H1 (cell line): ENCODE measurements at places on chromosomes 7 and 10.
A peak's percentile ranks its signal among the peaks of the same experiment; 100 is the strongest.

GRCh38 chr7:54565432-54565831 is 23.3 kb downstream of the VSTM2A start:
- no peak for DNase-seq
- H3K36me3 ChIP-seq, result no peaks in the 10 kb centered on the region
- no peaks in the 10 kb centered on the region for H3K4me1 ChIP-seq
- H3K4me3 ChIP-seq, result no peak overlapping the region

- no peaks in the 10 kb centered on the region for H3K4me1 ChIP-seq
- no peak overlapping the region for H3K27ac ChIP-seq
- no peaks in the 10 kb centered on the region for H3K27me3 ChIP-seq
Observed at GRCh38 chr7:113730309-113730955, 188.4 kb downstream of the PPP1R3A start.

GRCh38 chr7:1662767-1663166 is 7.3 kb upstream of the ELFN1 start:
- peak; percentile 44 for DNase-seq
- H3K4me1 ChIP-seq, result peaks cover 3% of the 10 kb centered on the region; the same call in 1 of the 2 replicates
- H3K36me3 ChIP-seq, result no peaks in the 10 kb centered on the region

DNA sequence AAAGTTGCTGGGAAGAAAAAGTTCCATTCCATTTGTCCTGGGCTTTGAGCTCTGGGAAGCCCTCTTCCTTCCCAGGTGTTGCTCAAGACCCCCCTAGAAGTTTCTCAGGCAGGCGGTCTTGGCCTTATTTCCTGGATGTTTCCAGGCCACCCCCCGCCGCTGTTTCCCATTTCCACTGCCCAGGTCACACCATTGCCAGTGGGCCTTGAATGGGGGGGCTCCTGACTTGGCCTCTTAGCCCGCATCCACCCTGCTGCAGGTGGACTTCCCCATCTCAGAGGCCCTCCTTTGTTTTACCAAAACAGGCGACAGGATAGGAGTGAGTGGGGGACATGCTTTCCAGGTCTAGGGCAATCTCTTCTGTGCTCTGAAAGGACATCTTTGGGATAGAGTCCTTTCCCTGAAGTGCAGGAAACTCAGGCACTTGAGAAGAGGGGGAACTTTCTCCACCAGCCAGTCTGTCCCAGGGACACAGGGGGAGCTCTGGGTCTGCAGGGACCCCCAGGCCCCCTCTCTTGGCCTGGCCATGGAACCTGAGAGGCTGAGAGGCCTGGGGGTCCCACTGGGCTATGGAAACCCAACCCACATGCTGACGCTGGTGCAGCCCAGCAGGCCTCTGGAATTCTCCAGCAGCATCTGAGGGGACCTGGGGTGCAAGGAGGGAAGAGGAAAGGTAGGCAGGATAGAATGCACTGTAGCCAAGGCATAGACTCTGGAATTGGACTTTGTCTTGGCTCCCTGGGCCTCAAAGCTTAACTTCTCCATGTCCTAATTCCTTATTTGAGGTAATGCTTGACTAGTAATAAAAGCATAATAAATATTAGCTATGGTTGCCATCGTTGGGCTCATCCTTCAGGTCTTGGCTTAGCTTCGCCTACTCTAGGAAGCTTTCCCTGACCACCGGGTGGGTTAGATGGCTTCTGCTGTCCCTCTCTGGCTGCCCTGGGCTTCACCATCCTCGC is 17.6 kb downstream of the NEURL1 start:
- DNase-seq, result no peak
- H3K36me3 ChIP-seq, result no peaks in the 10 kb centered on the region
- H3K27ac ChIP-seq, result no peak overlapping the region
- H3K27me3 ChIP-seq, result no peaks in the 10 kb centered on the region
- H3K4me1 ChIP-seq, result no peaks in the 10 kb centered on the region
- H3K4me3 ChIP-seq, result no peak overlapping the region

GRCh38 chr10:89888321-89889070 is 187.1 kb downstream of the KIF20B start:
- no peaks in the 10 kb centered on the region for H3K27me3 ChIP-seq
- H3K4me1 ChIP-seq, result no peaks in the 10 kb centered on the region
- H3K27ac ChIP-seq, result no peak overlapping the region
- no peak overlapping the region for H3K4me3 ChIP-seq
- no peak for DNase-seq
- H3K36me3 ChIP-seq, result no peaks in the 10 kb centered on the region

DNA sequence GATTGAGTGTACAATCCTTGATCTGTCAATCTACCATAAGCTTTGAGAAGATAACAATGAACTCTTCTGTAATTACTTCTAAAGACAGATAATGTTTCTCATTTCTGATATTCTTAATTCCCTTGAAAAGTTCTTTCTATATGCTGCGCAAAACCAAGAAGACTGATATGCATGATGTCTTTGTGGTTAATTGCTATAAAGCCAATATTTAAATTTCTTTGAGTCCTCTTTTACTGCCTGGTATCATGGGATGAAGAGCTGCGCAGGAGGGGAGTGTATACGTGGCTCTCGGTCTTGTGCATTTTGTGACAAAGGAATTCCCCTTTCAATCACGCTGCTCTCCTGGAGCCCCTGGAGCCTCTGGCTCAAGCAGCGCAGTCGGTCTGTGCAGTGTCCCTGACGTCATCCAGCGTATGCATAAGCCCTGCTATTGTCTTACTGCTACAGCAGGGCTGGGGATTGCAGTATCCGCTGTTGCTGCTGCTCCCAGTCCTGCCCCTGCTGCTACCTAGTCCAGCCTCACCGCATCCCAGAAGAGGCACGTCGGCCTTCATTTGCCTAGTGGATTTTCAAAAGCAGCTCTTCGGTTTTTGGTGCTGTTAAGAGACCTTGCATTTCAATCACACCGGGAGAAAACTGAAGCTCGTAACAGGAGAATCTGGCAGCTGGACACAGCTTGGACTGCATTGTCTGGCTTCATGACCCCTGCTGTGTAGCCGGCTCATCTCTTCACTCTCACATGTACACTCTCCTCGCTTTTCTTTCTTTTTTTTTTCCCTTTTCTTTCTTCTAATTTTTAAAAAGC is 66.7 kb downstream of the ST7 start:
- H3K36me3 ChIP-seq, result no peaks in the 10 kb centered on the region
- no peaks in the 10 kb centered on the region for H3K27me3 ChIP-seq
- H3K27ac ChIP-seq, result no peak overlapping the region; the same call in 1 of the 2 replicates
- H3K4me3 ChIP-seq, result no peak overlapping the region
- DNase-seq, result peak; percentile 55

- 0 out of 2 replicates have a peak, but pooled peaks cover 5% of the 10 kb centered on the region for H3K4me1 ChIP-seq
- H3K36me3 ChIP-seq, result no peaks in the 10 kb centered on the region
- H3K4me3 ChIP-seq, result peak overlapping the region; percentile 71
- H3K27ac ChIP-seq, result no peak overlapping the region
- no peak for DNase-seq
Observed at GRCh38 chr7:107890493-107890961, 456 bp upstream of the DLD start.

DNA sequence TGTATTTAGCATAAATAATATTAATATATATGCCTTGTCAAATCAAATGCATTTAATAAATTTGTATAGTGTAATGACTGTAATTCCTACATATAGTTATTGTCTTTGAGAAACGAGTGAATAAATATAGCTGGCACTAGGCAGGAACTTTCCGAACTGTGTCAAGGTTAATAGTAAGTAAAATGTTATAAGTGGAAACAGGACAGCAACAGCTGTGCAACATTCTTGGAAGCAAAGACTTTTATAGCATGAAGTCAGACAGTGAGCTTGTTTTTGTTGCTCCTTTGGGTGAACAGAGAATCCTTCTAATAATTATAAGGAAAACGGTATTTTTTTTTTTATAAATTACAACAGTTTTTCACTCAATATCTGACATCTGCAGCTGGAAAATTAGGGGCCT is 14.0 kb upstream of the EXOC6 start:
- DNase-seq, result no peak
- 0 out of 2 replicates have a peak, but pooled peaks cover 3% of the 10 kb centered on the region for H3K4me1 ChIP-seq
- H3K27ac ChIP-seq, result no peak overlapping the region
- no peaks in the 10 kb centered on the region for H3K36me3 ChIP-seq

- H3K27me3 ChIP-seq, result no peaks in the 10 kb centered on the region
- DNase-seq, result peak; percentile 78
- peaks cover 9% of the 10 kb centered on the region; the same call in 1 of the 2 replicates for H3K4me1 ChIP-seq
- no peak overlapping the region for H3K27ac ChIP-seq
- no peak overlapping the region for H3K4me3 ChIP-seq
Observed at GRCh38 chr10:124532106-124532641, 70.6 kb downstream of the LHPP start.

- H3K36me3 ChIP-seq, result no peaks in the 10 kb centered on the region
- H3K27ac ChIP-seq, result no peak overlapping the region
- peak overlapping the region; percentile 22; the same call in 1 of the 2 replicates for H3K4me3 ChIP-seq
- H3K27me3 ChIP-seq, result no peaks in the 10 kb centered on the region
- H3K4me1 ChIP-seq, result no peaks in the 10 kb centered on the region; the same call in 1 of the 2 replicates
- no peak for DNase-seq
Observed at GRCh38 chr7:152411389-152411788, 24.4 kb downstream of the KMT2C start.

DNA sequence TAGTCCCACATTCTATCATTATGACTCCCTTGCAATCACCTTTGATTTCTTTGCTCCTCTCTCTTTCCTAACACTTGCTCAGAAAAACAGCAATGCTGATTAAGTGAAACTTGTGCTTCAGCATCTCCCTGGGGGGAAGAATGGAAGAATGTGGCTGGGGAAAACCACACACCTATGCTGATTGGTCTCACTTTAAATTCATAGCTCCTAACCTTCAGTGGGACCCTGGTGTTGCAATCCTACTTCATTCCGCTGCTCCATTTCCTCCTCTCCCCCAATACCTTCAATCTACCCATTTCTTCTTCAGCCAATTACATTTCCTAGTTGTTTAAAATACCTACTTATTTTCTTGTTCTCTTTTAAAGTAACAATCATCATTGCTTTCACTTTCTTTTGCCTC is 1166.7 kb upstream of the C7orf33 start:
- H3K4me3 ChIP-seq, result no peak overlapping the region
- no peak overlapping the region for H3K27ac ChIP-seq
- DNase-seq, result no peak
- H3K36me3 ChIP-seq, result no peaks in the 10 kb centered on the region

DNA sequence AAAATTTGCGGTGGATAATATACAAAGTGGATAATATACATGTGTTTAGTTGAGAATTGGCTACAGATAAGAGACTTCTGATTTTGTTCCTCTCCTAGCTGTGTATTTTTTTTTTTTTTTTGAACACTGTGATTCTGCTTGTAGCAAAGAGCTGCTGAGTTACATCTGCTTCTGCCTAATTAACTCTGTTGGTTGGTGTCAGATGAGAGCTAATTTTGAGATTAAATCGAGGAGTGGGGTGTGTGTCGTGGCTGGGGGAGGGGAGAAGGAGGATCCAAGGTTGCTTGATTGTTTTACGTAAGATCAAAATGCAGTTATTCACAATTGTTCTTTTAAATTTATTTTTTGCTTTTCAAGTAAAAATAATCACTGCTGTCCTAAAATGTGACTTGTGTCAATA is 11.3 kb downstream of the KAT6B start:
- H3K4me1 ChIP-seq, result no peaks in the 10 kb centered on the region
- H3K4me3 ChIP-seq, result no peak overlapping the region
- no peak for DNase-seq
- H3K36me3 ChIP-seq, result no peaks in the 10 kb centered on the region
- H3K27ac ChIP-seq, result no peak overlapping the region

DNA sequence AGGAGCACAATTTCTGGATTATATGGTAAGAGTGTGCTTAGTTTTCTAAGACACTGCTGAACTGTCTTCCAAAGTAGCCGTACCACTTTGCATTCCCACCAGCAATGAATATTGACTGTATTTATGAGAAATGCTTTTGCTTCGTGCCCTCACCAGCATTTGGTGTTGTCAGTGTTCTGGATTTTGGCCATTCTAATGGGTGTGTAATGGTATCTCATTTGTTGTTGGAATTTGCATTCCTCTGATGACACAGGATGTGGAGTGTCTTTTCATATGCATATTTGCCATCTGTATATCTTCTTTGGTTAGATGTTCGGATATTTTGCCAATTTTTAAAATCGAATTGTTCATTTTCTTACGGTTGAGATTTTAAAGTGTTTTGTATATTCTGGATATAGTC is 558.5 kb upstream of the FZD8 start:
- no peak overlapping the region for H3K4me3 ChIP-seq
- peaks cover 6% of the 10 kb centered on the region; the same call in 1 of the 2 replicates for H3K36me3 ChIP-seq
- no peaks in the 10 kb centered on the region for H3K4me1 ChIP-seq
- no peak for DNase-seq
- H3K27ac ChIP-seq, result no peak overlapping the region

DNA sequence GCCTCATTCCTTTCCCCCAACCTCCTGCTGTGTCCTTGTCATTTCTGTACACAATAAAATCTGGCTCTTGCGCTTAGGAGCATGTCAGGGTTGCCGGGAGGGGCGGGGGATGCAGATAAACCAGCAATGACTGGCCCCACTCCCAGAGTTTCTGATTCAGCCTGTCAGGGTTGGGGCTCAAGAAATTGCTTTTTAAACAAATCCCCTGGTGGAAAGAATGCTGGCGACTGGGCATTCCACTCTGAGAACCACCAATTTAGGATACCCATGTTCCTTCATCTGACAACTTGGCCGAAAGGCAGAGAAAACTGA is 376.4 kb downstream of the TCERG1L start:
- no peak overlapping the region for H3K27ac ChIP-seq
- DNase-seq, result no peak
- peaks cover 18% of the 10 kb centered on the region for H3K4me1 ChIP-seq
- no peaks in the 10 kb centered on the region for H3K27me3 ChIP-seq
- no peak overlapping the region for H3K4me3 ChIP-seq
- H3K36me3 ChIP-seq, result no peaks in the 10 kb centered on the region

DNA sequence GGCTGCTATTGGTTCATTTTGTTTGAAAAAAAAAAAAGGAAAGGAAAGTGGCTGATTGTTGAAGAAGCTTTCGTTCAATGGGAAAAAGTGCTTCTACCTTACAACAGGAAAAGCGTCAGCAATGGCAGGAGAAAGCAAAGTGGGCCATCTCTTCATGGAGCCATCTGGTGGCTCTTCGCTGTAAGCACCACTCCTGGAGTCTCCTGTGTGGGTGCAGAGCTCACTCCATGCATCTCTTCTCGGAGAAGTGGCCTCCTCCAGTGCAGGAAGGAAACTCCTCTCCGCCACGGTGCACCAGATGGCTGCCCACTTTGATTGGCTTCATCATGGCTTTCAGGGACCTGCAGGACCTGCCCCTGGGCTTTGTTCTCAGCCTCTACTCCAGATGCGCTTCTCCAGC is 250.9 kb downstream of the PTEN start:
- H3K27ac ChIP-seq, result no peak overlapping the region
- DNase-seq, result no peak
- no peak overlapping the region for H3K4me3 ChIP-seq

DNA sequence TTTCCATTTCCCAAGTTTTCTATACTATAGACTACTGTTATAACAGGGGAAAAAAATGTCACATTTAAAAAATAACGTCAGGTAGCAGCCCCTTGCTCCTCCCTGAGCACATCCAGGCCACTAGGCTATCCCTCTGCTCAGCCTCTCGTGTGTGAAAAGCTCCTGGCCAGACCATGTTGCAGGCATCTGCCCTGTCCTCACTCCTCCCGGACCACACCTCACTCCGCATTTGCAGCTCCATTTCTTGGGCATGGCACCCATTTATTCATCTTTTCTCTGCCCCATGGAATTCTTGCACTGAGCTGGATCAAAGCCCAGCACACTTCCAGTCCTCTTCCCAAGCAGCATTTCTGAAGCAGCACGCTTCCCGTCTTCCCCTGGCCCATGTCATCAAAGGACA is 1.4 kb upstream of the GDF2 start:
- H3K4me3 ChIP-seq, result no peak overlapping the region
- no peaks in the 10 kb centered on the region for H3K4me1 ChIP-seq
- DNase-seq, result no peak
- H3K27ac ChIP-seq, result no peak overlapping the region
